ENCODE measurements at places on chromosomes 12 and 14.

GRCh38 chr14:83342590-83342989 is 1808.9 kb upstream of the SEL1L start:
- no peak for DNase-seq

DNA sequence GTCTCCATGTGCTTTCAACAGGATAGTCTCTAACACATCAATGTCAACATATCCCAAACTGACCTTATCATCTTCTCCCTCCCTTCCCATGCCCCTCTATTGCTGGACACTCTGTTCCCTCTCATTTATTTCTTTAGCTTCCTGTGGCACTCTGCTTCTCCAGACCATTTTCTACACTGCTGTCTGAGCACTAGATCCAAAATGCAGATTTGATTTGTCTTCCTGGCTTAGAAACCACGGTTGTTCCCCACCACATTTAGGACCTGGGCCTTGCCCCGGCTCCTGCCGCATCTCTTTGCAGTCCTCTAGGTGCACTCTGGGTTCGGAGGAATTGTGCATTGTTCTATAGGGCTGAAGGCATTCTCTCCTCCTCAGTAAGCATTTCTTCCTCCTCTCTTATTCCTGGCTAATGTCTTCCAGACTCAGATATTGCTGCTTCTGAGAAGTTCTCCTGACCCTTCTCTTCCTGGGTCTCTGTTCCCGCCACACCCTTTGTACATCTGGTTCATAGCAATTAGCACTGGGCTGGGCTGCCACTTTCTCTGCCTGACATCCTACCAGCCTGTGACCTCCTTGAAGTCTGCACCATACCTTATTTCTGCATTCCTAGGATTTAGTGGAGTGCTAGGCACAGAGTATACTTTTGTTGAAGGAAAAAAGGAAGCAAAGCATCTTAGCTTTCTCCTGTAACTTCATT is 13.9 kb downstream of the ARG2 start:
- DNase-seq = no peak

- DNase-seq = no peak
Measured at GRCh38 chr12:14896521-14897169, 11.0 kb upstream of the MGP start.

DNA sequence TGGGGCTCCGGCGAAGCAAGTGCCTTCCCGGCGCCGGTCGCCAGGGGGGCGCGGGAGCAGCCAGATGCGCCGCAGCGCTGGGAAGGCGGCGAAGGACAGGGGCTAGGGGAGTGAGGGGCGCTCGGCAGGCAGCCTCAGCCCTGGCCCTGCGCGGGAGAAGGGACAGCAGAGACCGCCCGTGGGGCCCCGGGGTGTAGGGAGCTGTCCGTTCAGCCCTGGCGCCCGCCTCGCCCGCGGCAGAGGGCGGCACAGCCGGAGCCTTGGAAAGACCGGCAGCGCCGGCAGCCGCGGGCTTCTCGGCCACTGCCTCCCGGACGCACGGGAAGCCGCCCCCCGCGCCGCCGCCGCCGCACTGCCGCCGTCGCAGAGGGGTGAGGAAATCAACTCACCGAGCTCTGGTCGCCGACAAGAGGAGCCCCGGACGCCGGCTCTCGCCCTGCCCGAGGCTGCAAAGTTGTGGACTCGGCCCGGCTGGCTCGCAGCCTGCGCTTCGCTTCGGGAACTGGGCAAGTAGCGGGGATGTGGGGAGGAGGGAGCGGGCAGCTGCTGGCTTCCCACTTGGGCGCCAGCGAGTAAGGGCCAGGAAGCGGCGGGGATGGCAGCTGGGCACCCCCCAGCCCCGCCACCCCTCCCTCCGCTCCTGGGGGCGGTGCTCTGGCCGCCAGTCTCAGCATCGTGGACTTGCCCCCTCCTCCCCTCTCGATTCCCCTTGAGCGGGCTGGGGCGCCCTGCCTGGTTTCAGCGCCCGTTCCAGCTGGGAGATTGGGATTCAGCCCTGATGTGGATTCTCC is at the start of gene ZDHHC22:
TSS of gene ZDHHC22 (minus strand) at position 578 of the 791 bp plus-strand sequence. CDS start 2,053 bp downstream, outside the sequence.
- DNase-seq = peak; percentile 67

DNA sequence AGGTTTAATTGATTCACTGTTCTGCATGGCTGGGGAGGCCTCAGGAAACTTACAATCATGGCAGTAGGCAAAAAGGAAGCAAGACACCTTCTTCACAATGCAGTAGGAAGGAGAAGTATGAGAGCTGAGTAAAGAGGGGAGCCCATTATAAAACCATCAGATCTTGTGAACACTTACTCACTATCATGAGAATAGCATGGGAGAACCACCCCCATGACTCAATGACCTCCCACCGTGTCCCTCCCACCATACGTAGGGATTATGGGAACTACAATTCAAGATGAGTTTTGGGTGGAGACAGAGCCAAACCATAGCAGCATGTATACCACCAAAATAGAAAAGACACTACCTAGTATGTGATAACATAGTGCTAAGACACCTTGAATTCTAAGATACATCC is 2.9 kb upstream of the HMGA2 start:
- DNase-seq = no peak

DNA sequence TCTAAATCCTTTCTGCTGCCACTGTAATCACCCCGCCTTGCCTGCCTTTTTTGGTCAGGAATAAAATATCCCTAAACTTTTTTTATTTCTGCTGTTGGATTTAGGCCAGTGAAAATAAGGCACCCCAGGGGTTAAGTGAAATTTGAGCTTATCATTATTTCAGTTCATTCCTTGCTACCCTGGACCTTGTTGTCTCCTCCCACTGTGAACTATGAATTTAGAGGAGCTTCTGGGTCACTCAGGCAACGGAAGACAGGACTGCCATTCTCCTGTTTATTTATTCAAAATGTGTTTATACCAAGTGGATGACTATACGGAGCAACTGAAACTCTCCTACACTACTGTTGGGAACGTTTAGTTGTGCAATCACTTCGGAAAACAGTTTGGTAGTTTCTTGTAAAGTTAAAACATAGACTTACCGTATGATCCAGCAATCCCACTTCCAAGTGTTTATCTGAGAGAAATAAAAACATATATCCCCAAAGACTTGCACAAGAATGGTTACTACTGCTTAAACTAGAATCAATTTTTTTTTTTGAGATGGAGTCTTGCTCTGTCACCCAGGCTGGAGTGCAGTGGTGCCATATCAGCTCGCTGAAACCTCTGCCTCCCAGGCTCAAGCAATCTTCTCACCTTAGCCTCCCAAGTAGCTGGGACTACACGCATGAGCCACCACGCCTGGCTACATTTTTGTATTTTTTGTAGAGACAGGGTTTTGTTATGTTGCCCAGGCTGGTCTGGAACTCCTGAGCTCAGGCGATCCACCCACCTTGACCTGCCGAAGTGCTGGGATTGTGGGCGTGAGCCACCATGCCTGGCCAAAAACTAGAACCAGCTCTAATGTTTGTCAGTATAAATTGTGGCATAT is 2.3 kb upstream of the TRAFD1 start:
- peak; percentile 15 for DNase-seq
